ENCODE measurements at places on chromosomes 11 and 22.

- no peak for DNase-seq
These were observed 430 bp downstream of the CDC42EP1 start for GRCh38 chr22:37560608-37561211.

GRCh38 chr22:20299746-20300136, 20.1 kb downstream of the DGCR6L start:
- DNase-seq: no peak

DNA sequence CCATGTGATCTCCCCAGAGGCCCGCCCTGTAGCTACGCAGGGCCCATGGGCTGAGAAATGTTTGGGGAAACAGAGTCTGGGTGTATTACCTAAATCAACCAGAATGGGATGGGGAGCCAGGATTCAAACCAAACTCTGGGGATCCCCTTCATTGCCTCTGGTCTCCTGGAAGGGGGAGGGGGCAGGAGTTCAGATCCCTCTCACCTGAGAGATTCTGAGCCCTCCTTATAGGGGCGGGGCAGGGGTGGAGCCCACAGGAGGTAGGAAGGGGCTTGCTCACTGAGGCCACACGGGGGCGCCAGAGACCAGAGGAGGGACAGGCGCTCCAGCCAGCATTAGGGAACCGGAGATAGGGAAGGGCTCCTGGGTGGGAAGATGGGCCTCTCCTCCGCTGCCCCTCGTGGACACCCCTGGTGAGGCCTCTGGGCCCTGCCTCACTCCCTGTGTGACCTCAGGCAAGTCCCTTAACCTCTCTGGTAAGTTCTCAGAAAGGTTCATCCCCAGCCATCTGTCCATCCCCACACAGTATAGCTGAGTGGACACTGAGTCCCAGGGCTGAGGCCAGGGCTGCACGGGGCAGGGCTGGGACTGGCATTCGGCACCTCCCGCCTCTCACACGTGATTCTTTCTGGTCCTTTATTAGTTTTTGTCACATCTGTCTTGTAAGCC, 2.7 kb upstream of the CDC42BPG start:
- peak; percentile 96 for DNase-seq

DNA sequence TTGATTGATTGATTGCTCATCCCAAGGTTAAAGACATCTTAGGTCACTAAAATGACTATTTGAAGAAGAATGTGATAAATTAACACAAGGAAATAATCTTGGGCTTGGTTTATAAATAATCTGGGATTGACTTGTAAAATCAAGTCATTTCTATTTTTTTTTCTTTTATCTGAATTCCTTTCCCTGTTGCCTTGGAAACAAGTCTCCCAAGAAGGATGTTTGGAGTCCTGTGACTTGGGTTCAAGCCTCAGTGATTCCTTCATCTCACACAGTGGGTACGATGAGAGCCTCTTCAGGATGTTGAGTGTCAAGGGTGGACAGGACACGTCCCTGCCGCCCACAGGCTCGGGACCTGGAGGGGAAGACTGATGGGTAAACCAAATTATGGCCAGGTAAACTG, 98.2 kb upstream of the CRYBB3 start:
- no peak for DNase-seq

- no peak for DNase-seq
These were observed 45.1 kb downstream of the PTPRJ start for GRCh38 chr11:48025293-48025983.

- peak; percentile 16 for DNase-seq
These were observed 60.5 kb downstream of the CYB5R2 start for GRCh38 chr11:7612661-7613393.

GRCh38 chr11:82864268-82864667, 36.0 kb downstream of the PRCP start:
- DNase-seq: peak; percentile 21

- no peak for DNase-seq
These were observed 259.9 kb downstream of the CADM1 start for GRCh38 chr11:115244296-115244695.

GRCh38 chr11:114187173-114187572, 109.0 kb upstream of the NNMT start:
- no peak for DNase-seq

DNA sequence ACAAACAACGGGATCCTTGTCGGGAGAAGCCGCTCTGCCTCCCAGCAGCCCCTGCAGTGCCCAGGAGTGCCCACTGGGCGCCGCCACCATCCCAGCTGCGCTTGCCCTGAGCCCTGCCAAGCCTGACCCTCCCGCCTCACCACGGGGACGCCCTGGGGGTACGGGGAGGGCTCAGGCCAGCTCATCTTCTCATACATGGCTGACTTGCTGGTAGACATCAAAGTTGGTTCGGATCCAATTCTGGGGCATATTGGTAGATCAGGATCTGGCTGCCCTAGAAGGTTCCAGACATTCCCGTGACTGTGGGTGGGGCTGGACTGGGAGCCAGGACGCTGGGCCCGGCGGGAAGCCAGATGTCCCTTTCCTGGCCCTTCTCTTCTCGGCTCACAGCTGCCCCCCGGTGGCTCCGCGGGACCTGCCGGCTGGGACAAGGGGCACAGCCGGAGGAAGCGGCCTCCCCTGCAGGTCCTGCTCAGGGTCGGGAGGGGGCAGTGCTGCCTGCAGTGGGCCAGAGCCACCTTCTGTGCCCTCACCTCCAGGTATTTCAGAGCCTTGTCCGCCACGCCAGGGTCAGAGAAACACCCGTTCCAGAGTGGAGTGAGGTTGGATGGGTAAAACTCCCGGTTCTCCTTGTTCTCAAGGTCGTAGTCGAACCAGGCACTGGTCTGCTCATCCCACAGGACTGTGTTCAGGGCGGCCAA, 10.6 kb upstream of the TREH start:
- DNase-seq: peak; percentile 90

DNA sequence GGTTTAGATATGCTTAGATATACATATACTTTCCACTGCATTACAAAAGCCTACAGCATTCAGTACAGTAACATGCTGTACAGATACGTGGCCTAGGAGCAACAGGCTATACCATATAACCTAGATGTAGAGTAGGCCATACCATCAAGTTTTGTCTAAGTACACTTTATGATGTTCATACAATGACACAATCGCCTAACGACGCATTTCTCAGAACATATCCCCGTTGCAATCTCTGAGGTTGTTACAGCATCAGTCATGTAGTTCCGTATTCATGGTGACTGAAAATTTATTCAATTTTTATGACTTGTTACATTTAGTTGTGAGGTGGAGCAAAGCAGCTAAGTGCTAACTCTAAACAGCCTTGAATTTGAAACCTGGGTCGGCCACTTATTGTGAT, 6.7 kb downstream of the ZBTB44 start:
- DNase-seq: no peak

DNA sequence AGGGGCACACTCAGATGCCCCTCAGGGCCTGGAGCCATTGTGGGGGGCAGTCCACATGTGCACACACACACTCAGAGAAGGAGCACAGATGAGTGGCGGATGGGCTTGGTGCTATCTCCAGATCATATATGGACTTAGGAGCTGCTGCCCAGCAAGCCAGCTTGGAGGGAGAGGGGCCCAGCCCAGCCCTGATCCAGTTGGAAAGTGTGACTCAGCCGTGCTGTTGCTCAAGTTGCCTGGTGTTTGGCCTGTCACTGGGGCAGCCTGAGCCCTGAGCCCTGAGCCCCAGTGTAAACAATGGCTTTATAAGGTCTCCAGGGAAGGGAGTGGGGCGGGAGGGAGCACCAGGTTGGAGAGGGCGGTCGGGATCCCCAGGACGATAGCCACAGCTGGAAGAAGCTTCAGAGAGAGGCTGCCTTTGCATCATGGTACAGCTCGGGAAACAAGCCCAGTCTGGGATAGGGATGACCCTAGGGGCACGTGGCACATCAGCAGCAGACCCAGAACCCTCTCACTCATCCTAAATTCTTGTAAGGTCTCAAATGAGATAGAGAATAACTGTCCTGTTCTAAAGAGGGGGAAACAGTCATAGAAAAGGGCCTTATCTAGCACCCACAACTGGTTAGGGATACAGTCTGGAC, 4.8 kb downstream of the SELENOM start:
- no peak for DNase-seq

DNA sequence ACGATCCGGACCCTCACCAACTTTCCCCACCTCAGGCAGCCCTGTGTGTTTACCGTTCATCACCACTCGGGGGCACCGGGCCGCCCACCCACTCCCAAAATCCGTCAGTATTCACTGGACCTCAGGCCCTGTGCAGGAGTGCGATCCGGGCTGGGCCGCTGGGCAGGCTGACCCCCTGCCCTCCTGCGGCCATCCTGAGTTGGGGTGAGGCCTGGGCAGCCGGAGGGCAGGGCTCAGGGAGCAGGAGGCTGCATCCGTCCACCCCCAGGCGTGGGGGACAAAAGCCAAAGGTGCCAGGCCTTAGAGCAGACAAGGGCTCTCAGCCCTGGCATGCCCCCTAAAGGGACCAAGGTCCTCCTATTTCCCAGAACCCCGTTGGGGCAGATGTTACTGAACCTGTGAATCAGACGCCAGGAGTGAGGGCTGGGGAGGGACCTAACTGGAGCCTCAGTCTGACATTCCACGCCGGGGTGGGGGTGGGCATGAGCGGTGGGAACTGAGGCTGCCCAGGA, 16.8 kb upstream of the TMEM191C start:
- DNase-seq: no peak

DNA sequence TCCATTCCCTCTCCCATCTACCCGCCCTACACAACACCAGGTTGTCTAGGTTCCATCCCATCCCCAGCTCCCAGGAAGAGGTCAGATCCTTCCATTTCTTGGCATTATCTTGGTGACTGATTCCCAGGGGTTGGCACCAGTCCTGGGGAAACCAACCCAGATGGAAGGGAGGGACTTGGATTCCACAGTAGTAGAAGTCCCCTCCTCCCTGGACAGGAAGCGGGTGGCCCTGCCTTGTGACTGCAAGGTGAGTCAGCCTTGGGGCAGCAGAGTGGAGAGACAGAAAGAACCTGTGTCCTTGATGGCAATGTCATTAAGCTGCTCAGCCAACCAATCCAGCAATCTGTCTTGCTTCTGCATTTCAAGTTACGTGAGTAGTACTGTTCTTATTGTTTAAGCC, 26.5 kb downstream of the SYT13 start:
- DNase-seq: no peak

- DNase-seq: no peak
These were observed 66.9 kb downstream of the NFAM1 start for GRCh38 chr22:42365111-42365865.

GRCh38 chr22:32986766-32987040, 71.5 kb downstream of the SYN3 start:
- no peak for DNase-seq

DNA sequence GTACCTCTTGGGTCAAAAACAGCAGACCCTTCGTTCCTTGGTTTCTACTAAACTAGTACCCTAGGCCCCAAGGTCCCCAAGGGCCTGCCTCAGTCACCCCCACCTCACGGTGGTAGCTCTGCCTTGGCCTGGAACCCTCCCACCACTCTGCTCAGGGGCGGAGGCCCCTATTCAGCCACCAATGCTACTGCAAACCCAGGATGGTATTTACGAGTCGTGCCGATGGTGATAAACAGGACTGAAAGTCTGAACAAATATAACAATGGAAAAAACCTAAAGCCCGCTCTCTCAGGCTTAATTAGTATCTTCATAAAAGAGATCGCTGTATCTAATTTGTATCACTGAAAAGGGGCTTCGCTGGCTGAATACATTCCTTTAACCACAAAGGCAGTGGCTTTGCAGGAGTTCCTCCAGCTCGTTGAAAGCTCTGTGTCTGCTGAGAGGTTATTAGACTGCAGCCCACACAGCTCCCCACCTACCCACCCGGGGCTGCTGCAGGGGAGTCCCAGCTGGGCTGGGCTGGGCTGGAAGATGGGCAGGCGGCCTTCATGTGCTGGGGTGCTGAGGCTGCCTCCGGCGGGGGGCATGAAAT, 15.2 kb downstream of the SHISAL1 start:
- no peak for DNase-seq

- DNase-seq: no peak
These were observed 244.6 kb upstream of the ANO3 start for GRCh38 chr11:26087120-26087935.

DNA sequence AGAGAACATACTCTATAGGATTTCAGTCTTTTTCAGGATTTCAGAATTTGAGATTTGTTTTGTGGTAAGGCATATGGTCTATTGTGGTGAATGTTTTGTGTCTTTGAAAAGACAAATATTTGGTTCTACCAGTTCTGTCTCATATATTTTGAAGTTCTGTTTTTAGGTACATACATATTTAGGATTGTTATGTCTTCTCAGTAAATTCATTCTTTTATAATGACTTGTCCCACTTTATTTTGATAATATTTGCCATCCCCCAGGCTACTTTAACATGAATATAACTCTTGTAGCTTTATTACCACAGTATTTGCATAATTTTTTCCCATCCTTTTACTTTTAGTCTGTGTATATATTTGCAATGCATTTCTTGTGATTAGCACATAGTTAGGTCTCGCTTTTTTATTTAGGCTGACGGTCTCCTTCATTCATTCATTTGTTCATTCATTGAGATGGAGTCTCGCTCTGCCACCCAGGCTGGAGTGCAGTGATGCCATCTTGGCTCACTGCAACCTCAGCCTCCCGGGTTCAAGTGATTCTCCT, 32.1 kb downstream of the MTMR3 start:
- DNase-seq: no peak

GRCh38 chr11:70049045-70049444, 29.1 kb upstream of the ANO1 start:
- DNase-seq: peak; percentile 24

- no peak for DNase-seq
These were observed 4.7 kb downstream of the LTBP3 start for GRCh38 chr11:65553301-65554001.

DNA sequence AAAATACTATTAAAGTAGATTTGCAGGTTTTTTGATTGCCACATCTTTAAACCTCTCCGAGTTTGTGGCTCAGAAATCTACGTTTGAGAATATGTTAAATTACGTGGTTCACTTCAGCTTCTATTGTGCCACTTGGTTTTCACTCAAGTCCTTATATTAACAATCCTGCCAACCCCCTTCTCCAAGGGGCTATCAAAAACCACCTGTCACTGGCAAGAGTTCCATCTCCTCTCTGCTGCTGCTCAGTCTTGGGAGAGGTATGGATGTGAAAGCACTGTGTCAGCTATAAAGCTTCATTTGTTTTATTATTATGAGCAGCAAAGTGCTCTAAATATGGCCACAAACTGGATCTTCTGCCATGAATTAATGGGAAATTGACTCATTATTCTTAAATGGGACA, 197.5 kb upstream of the NARS2 start:
- no peak for DNase-seq

GRCh38 chr22:48743601-48744282, 1083.9 kb downstream of the BRD1 start:
- no peak for DNase-seq

- no peak for DNase-seq
These were observed 16.6 kb upstream of the APOL3 start for GRCh38 chr22:36177160-36177559.

All from T47D (cell line).